ENCODE measurements at places on chromosomes 4 and X.

DNA sequence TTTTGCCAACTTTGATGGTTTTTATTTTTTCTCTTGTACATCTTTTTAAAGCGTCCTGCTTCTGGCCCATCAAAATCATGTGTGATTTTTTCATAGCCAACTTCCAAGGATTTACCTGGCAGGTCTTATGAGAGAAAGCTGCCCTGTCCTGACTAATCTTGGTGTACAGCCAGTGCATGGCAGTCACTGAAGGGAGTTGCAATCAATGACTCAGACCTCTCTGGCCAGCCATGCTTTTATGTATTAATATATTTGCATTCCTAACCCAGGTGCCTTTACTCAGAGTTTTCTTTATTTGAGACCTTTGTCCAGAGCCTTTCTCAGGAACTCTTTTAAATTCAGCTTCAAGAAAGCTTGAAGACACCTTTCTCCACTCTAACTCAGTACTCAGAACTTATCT, 691.5 kb upstream of the HTR2C start:
- DNase-seq, result no peak

DNA sequence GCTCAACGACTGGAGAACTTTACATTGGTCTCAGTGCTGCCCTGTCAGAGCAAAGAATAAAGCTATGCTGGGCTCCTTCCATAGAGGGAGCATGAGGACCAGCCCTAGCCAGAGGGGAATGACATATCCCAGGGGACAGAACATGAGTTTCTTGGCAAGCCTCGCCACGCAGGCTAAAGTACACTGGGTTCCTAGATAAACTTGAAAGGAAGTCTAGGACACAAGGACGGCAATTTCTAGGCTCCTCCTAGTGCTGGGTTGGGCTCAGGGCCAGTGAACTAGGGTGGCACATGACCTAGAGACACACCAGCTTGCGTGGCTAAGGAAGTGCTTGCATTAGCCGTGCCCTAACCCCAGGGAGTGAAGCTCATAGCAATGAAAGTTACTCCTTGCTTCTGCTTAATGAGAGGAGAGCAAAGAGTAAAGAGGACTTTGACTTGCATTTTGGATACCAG, 141.0 kb downstream of the MAB21L2 start:
- peak; percentile 0 for DNase-seq

DNA sequence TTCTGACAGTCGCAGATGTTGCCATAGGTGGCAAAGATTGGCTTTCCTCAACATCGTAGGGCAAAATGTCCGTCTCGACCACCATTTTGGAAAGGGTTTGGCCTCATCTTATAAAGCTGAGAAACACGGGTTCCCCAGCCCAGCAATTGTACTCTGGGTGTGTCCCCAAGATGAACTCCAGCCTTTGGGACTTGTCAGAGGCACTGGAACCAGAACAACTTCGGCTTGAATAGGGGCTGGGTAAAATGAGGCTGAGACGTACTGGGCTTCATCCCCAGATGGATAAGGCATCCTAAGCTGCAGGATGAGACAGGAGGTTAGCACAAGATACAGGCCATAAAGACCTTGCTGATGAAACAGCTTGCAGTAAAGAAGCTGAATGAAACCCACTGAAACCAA, 151.9 kb downstream of the CRLF2 start:
- no peak for DNase-seq

DNA sequence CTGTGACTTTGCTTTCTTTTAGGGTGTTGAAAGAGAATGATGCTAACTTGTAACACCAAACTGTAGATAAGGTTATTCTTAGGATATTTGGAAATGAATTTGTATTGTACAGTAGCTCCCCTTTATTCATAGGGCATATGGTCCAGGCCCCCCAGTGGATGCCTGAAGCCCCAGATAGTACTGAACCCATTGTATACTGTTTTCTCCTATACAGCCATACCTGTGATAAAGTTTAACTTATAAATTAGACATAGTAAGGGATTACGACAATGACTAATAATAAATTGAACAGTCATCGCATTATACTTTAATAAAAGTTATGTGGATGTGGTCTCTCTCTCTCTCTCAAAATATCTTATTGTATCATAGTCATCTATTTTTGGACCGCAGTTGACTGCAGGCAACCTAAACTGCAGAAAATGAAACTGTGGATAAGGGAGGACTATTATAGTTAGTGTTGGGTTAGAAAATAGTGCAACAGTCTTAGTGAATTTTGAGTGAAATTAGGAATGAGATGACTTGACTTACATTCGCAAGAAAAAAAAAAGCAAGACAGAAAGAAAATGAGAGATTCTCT, 105.1 kb downstream of the CLDN22 start:
- no peak for DNase-seq

GRCh38 chrX:48573690-48574269, 504 bp upstream of the RBM3 start:
- DNase-seq, result peak; percentile 43

DNA sequence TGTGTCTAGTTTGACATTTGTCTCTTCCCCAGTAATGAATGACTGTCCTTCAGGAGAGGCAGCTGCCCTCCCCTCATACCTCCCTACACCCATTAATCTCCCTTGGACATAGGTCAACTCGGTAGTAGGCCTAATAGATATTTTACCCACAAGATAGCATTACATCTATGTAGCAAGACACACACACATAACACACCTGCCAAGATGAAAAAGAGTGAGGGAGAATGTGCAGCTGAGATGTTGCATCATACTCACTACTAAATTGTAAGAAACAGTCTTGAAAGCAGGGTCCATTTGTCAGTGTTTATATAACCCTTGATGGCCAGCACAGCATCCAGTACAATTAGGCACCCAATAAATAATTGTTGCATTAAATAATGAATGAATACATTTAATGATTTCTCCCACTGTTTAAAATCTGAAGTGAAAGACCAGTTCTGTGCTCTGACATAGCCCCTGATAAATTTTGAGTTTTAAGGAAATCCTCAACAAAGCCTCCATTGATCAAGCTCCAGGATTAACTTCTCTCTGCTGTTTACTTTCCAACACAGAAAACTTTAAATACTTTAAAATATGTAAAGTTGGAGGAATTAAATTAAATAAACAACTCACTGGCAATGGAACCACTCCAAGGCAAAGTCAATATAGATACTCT, 440.8 kb upstream of the RASGEF1B start:
- DNase-seq, result no peak

GRCh38 chr4:107863850-107864371, 39.2 kb downstream of the SGMS2 start:
- DNase-seq, result no peak

DNA sequence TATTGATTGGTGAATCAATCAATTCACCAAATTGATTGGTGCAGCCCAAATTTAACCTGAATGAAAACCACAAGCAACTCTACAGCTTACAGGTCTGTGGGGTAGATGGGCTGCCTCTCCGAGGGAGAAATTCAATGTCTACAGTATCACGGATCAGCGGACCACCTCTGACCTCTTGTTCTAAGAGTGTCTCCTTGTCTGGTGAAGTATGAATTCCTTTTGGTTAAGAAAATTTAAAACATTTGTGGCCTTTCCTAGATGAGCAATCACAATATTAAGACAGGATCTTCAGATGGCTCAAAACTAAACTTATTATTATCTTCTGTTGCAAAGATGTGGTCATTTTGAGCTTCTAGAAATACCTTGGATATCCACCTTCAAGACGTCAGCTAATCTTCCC, 153.3 kb downstream of the IL15 start:
- no peak for DNase-seq

DNA sequence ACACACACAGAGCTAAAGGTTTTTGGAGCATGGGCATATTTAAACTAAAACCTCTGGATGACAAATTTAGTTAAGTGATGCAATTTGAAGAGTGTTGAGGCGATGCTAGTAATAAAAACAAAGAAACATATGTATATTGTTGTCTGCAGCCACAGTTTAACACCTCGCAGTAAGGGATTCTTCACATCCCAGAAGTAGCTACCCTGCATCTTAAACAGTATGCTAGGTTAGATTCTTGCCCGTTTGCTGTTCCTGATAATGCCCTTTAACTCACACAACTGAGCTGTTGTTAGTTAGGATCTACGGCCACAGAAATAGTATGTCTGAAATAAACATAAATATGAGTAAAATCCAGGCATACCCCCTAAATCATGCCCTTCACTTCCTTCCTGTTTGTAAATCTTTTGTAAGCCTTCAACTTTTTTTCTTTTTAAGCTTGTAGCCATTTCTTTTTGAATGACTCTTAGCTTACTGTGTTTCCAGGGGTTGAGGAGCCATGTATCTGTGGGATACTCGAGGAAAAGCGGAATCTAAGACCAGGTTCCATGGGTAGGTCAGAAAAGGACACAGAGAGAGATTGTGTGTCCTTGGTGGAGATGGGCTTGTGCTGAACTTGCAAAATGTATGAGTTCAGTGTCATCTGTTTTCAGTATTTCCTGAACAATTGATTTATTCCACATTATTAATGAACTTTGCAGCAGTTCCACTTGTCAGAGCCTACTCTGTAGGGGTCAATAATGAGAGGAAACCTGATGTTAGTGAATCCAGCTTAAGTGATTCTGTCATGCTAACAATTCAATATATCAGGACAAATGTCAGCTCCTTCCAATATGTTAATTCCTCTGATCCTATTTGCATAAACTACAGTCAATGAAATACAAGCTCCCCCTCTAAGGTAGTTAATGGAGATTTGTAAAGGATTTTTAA, 349.6 kb downstream of the GPAT3 start:
- DNase-seq, result no peak

DNA sequence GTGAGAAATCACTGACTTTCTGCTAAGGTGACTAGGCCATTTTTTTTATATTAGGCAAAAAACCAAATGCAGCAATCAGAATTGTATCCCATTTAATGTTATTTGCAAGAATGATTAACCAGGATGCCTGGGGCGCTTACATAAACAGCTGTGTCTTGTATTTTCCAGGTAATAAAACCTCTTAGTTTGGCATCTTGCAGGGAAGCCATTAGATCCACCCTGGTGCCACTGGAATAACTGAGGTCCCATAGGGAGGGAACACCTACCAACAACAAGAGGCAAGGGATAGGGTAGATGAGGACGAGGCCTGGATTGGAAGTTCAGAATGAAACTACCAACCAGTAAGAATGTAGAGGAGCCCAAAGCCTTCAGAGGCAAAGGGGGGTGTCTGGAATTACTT, 288.3 kb downstream of the ARHGAP24 start:
- no peak for DNase-seq

DNA sequence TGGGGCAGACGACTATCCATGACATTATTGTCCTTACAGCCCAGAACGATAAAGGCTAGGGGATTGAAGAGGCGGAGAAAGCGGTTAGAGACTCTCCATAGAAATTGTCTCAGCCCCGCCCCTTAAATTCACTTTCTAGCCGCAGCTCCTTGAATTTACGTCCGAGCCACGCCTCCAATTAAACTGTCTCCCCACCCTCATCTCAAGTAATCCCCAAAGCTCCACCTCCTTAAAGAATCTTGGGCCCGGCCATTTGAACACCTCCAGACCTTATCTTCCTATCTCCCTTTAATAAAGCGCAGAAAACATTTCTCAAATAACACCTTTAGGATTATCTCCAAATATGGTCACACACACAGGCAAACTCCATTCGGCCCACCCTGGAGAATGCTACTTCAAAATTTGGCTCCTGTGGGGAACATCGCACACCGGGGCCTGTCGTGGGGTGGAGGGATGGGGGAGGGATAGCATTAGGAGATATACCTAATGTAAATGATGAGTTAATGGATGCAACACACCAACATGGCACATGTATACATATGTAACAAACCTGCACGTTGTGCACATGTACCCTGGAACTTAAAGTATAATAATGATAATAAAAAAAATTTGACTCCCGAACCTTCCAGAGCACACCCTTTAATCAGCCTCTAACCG, 7.2 kb upstream of the MAGIX start:
- peak; percentile 50 for DNase-seq

- DNase-seq, result no peak
These were observed 450.5 kb downstream of the ARAP2 start for GRCh38 chr4:35793766-35794165.

Measured in NCI-H2107 (cell line).